Hindlimb muscle (tissue), 1 donor: ENCODE measurements at places on chromosomes 11 and 22.

DNA sequence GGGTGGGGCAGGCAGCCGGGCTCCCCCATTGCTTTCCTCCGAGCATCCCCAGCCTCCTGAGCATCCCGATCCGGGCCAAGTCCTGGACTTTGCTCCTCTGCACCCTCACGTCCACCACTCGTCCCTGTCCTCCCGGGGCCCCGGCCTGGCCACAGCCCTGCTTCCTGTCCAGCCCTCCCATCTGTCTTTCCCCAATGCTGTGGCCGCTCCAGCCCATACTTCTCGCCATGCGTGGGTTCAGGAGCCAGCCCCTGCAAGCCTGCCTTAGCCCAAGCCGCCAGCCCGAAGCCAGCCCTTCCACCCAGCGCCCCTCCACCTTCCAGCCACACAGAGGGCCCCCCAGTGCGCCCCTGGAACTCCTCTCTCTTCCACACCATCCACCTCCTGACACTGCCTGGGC lies 23.8 kb downstream of the MRPL23 start:
- peak; percentile 1 for DNase-seq

DNA sequence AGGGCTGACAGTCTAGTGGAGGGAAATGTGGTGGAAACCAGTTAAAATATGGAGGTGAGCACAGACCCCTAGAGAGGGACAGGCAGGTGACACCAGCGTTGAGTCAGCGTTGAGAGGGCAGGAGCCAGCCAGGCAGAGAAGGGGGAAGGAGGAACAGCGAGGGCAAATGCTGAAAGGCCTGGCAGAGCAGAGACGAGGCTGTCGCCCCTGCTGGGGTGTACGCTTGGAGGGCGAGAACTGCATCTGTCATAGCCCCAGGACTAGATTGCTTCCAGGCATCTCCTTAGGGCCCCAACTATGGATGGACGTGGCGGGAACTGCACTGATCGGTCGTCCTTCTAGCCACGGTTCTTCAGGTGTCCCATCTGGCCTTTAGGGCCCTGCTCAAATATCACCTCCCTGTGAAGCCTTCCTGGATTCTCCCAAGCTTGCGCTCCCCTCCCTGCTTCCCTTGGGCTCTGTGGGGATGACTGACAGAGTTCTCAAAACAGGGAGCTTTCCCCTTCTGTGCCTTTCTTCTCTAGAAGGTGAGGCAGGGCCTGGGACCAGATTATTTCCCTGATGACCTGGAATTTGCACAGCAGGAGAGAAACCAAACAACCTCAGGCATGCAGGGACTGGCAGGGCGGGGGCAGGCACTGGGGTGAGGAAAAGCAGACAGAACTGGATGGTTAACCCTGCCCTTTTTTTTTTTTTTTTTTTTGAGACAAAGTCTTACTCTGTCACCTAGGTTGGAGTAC lies 11.1 kb downstream of the SYNGR1 start:
- DNase-seq: no peak

DNA sequence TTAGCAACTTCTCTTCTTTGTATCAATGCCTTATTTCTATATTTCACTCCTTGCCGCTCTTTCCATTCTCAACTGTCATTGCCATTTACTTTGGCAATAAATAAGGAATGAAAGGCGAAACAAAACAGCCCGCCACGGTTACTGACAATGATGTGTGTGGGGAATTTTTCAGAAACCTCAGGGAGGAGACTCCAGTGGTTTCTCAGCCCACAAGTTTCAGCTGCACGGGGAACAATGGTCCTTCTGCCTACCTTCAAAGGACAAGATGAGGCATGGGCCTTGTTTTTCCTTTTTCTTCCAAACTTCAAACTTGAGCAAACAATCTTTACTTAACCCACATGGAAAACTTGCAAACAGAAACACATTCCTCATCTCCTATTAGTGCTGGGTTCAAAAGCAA lies 409.4 kb downstream of the METTL15 start:
- DNase-seq: no peak

DNA sequence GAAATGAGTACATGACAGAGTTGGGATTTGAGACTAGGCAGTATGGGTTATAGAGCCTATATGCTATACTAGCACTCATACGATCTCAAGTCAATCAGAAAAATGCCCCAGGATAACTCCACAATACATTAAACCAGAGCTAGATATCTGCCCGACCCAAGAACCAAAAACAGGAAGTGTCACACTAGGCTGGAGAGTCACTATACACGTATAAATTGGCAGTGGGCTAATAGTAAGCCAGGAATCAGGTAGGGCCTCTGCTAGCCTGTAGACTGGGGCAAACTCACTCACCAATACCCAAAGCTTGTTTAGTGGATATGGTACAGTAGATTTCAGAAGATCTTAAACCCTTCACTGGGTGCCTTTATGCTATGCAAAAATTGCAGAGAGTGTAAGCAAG lies 16.2 kb upstream of the EIF4G2 start:
- no peak for DNase-seq

- no peak for DNase-seq
These were observed 9.9 kb downstream of the NUMA1 start for GRCh38 chr11:72070491-72070890.

- no peak for DNase-seq
These were observed 7.2 kb upstream of the CD81 start for GRCh38 chr11:2369896-2370295.

GRCh38 chr11:112016765-112017376 lies 8.3 kb upstream of the DLAT start:
- no peak for DNase-seq

GRCh38 chr11:45590743-45591142 lies 74.7 kb downstream of the CHST1 start:
- no peak for DNase-seq

GRCh38 chr11:64934682-64935358 lies 873 bp downstream of the GPHA2 start:
- DNase-seq: no peak

DNA sequence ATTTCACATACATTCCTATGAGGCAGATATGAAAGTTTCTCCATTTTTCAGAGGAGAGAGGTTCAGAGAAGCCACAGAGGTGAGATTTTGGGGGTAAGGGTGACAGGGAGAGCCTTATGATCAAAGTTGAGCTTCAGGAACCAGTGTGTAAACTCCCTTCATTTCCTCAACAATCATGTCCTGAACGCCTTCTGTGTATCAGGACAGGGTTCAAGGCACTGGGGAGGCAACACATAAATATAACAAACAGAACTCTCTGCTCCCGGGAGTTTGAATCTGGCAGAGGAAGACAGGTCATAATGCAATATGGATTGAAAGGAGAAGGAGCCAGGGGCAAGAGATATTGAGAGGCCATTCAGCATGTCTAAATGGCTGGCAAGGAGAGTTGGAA lies 28.0 kb downstream of the AMOTL1 start:
- no peak for DNase-seq

GRCh38 chr11:59097113-59097708 lies 9.8 kb upstream of the FAM111B start:
- DNase-seq: peak; percentile 40

DNA sequence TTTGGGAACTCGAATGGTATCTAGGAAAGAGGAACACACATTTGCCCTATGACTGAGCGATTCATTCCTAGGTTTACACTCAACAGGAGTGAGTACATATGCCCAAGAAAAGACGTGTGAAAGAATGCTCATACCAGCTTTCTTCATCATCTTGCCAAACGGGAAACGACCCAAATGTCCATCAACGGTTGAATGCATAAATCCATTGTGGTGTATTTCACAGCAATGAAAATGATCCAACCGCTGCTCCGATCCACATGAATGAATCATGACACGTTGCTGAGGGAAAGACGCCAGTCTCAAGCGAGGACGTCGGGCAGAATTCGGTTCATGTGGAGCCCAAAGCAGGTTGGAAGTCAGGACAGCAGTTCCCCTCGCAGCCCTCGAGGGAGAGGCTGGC lies 71.5 kb downstream of the CYTH4 start:
- no peak for DNase-seq

- DNase-seq: no peak
These were observed 36.9 kb upstream of the TMEM123 start for GRCh38 chr11:102489186-102490145.

- peak; percentile 84 for DNase-seq
These were observed 18.2 kb downstream of the TEAD1 start for GRCh38 chr11:12692229-12693075.

DNA sequence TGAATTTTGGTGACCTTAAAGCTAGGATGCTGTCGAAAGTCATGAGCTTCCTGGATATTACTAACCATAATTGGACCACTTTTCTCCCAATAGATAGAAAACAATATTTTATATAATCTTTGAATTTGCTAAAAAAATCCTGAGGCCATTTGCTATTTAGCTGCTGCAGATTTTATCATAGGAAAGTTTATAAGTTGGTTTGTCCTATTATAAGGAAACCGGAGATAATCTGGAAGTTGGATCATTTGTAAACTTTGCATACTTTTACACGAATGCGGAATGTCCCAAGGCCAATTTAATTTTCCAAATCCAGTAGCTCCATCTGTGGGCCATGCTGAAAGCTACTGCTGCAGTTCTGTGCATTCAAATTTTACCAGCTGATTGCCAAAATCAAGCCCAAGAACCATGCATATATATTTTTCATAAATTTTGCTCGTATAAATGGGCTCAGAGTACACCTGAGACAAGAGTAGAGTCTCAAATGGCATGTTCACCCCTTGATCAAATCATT lies 378.3 kb downstream of the FAM181B start:
- DNase-seq: no peak

- peak; percentile 30 for DNase-seq
These were observed 351.9 kb downstream of the ETS1 start for GRCh38 chr11:128235426-128235825.

DNA sequence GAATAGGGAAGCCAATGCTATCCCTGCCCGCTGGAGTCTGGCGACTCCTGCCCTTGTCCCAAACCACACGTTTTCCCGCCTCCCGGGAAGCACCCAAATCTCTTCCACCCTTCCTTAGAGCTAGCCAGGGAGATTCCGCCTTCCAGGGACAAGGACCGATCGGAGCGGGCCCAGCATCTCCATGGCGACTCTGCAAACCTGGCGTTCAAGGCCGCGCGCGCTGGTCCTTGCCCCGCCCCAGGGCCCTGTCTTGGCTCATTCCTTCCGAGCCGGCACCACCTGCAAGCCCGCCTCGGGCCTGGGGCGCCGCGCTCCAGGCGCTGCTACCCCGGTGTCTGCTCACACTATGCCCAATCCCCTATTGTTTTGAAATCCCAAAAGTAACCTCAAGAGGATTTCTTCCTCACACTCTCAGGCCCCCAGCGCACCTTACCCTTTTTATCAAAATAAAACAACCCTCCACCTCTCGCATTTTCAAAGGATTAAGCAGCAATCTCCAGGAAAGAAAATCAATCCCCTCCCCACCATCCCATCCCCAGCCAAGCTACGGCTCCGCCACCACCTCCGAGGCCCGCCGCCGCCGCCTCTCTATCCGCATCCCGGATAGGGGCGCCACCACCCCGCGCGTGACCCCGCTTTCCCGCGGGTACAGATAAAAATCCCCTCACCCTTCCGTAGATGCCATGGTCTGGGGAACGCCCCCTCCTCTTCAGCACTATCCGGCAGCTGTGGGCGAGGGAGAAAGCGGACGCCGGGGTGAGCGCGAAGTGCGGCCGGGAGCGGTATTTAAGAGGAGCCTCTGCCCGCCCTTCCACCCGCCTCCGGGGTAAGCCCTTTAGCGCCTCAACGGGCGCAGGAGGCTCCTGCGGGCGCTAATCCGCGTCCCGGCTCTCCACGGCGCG lies 825 bp downstream of the SLC1A2 start:
- peak; percentile 23 for DNase-seq

GRCh38 chr11:66271816-66272215 lies 3.4 kb downstream of the RAB1B start:
- no peak for DNase-seq

GRCh38 chr11:117610901-117611300 lies 186.1 kb downstream of the DSCAML1 start:
- no peak for DNase-seq

DNA sequence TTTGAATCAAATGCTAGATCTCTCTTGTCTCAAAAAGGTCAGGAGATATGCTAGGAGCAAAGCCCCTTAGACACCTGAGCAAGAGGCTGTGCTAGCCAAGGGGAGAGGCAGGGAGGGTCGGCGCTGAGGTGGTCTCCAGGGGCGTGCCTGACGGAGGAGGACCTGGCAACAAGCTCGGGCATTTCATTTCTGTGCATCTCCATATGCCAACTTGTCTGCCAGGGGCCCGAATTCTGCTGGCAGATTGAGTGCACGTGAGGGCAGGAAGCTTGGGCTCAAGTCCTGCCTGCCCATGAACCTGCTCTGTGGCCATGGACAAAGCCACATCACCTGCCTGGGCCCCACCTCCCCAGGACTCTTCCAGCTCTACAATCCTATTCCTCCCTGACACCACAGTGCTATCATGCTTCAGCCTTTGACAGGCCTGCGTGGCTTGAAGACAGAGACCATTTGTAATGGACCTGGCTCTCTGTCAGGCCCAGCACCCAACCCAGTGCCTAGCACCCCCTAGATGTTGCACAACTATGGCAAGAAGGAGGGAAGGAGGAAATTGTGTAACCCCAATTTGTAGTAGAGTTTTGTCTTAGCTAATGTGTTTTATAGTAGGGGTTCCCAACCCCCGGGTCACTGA lies 16.3 kb upstream of the VSIG10L2 start:
- no peak for DNase-seq

DNA sequence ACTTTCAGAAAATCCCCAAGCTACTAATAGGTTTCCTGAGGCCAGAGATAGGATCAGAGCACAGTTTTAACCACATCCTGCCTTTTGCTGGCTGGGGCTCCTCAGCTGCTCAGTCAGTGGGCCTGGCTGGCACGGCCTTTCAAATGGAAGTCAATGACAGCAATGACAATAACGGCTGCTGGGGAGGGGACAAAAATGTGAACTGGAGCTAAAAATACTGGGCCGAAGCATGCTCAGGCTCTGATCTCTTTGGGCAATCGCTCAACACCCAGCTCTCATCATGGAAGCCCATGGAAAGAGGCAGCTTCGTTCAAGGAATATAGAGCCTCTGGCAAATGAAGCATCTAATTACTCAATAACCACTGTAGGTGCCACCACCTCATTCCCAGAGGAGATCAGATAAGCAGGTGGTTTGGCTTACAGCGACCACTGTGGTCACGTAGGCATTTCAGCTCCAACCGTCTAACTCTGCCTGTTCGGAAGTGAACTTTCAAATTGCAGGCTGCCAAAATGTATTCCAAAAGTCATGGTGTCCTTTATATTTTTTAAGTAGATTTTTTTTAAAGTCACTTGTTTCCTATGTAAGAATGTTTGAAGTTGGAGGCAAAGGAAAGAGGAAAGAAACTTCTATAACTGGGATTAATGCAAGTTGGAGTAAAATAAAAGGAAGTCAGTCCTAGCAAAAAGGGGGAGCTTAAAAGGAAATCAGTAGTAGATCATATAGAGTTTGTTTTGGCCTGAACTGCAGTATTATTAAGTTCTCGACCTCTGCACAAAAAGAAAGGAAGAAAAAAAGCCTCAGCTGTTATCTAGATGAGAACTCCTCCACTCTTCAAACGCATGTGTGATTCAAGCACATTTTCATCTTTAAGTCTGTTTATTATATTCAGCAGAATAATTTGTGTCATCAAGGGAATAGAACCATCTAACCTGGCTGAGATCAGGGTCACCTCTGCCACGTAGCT lies 14.1 kb downstream of the WT1 start:
- DNase-seq: no peak
